ENCODE measurements at places on chromosomes 6 and 20. TPM values are rescaled to one million over a fixed set of nuclear protein-coding genes. Genes with fewer than 3 reads are reported as not detected.
A peak's percentile ranks its signal among the peaks of the same experiment; 100 is the strongest.

Gene ZSCAN23
- 2.0 TPM for total RNA-seq

Gene FAM209B
- not detected for total RNA-seq

Gene RIMS1
- total RNA-seq, result 2.1 TPM

DNA sequence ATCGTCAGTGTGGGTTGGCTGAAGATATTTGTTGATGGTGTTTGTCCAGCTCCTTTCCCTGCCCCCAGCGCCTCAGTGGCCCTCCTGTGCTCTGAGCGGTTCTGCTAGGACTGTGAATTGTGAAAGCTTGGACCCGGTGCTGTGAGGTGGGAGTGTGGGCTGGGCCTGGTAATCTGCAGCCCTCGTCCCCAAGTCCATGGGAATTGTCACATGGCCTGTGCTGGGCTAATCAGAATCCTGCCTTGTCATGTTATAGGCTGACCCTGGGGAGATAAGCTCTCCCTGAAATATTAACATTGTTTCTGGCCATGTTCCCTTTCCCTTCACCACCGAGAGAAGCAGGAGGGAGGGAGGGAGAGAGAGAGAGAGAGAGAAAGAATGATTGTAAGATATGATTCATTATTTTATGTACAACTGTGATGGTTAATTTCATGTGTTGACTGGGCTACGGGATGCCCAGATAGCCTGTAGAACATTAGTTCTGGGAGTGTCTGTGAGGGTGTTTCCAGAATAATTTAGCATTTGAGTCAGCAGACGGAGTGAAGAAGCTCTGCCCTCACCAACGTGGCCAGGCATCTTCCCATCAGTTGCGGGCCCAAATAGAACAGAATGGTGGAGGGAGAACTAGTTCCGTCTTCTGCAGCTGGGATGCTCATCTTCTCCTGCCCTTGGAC lies 62.4 kb downstream of the TFAP2C start:
- no peak for DNase-seq

- no peak for DNase-seq
Measured at GRCh38 chr6:85679445-85680123, 36.9 kb upstream of the SYNCRIP start.

DNA sequence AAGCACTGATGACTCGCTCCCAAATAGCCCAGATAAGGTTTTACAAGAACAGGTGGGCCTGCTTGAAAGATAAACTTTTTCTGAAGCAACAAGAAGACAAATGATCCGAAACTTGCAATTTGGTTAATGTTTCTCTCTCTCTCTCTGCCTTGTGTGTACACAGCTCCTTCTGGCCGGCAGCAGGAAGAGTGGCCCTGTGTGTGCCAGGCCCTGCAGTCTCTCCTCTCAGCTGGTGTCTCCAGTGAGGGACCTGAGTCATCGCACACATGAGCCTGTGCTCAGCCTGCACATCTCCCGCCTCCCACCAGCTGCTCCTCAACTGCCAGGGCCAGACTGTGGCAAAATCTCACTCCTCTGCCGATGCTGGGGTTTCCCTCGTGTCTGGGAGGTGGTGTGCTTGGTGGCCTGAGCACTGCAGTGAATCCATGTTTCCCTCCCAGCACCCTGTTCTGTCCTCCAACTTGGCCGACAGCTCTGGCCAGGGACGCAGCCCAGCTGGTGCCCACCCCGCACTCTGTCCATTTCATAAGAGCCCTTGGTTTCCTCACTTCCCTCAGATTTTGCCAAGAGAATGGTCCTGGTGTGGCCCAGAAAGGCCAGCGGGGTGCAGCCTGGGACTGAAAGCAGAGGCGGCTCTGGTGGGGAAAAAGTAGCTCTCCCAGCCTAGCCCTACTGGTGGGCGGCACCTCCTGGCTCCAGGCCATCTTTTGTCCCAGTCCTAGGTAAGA lies 49.4 kb downstream of the ERMARD start:
- peak; percentile 58 for DNase-seq

GRCh38 chr6:20463396-20463795 lies 61.7 kb downstream of the E2F3 start:
- DNase-seq, result no peak

GRCh38 chr6:93571346-93571745 lies 152.0 kb upstream of the EPHA7 start:
- no peak for DNase-seq

DNA sequence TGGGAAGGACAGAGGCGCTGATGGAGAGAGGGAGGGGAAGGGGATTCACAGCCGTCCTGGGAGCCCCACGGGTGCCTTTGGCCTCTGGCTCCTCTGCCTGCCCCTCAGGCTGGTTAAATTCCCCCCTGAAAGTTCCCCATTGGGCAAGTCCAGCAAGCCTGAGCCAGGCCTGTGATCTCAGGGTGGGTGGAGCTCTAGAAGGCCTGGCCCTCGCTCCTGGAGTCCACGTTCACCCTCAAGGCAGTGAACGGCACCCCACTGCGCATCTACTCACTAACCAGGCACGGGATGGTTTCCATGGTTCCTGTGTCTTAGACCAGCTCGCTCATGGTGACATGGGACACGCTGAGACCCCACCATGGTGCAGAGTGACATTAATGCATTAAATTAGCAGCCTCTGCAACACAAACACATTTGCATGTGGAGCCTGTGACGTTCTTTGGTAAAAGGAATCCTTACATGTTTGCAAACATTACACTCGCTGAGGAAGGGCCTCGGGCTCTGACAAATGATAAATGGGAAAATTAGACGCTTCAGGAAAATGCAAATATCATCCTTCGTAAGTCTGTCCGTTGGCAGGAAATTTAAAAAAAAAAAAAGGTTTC lies 452.7 kb downstream of the PREX1 start:
- DNase-seq, result no peak

GRCh38 chr6:83510791-83511190 lies 1.5 kb upstream of the PRSS35 start:
- DNase-seq, result no peak

DNA sequence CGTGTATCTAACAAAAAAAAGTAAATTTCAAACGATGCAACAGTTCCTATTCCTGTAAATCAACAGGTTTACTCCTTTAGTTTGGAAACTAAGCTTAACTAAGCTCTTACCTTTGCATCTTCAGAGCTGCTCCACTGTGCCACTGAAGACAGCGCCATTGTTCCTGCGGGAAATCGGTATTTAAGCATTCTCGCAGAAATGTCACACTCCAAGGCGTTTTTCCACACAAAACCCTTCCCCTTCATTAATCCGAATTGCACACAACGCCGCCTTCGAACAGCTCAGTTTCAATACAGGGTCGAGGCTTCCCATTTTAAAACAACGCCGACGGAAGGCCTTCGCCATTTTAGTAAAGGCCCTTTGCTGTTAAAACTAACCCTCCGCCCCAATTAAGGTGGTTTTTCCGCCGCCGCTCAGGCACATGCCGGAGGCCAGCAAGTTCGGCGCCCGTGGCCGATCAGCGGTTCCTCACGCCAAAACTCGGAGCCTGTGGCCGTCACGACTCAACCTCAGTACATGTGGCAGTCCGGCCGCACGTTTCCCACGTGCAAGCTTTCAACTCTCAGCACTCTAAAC lies 35.4 kb upstream of the SYNCRIP start:
- no peak for DNase-seq

- DNase-seq, result no peak
Measured at GRCh38 chr6:15621203-15622044, 41.4 kb downstream of the DTNBP1 start.

- DNase-seq, result no peak
Measured at GRCh38 chr6:147930745-147931144, 411.9 kb upstream of the SASH1 start.

DNA sequence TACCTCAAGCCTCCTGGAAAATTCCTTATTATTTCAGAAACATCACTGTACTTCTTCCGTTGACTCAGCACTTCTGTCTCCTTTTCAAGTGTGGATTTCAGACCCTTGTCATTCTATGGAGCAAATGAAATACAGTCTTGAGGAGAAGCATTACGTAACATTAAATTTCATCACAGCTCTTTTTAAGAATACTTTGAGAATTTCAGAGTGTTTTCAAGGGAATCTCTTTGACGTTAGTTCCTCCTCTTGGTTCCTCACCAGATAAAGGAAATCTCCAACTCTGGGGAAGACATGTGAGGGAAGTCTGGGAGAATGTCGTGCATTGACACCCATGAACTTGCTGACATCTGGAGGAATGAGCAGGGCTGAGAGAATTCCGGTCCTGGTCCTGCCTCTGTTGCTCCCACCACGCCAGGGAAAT lies 32.3 kb downstream of the UST start:
- no peak for DNase-seq

GRCh38 chr6:157728183-157728881 lies 94.7 kb upstream of the SNX9 start:
- no peak for DNase-seq

- peak; percentile 9 for DNase-seq
Measured at GRCh38 chr6:166078294-166078693, 89.4 kb downstream of the TBXT start.

- DNase-seq, result no peak
Measured at GRCh38 chr6:5050009-5050408, 35.1 kb upstream of the PPP1R3G start.

- no peak for DNase-seq
Measured at GRCh38 chr20:19945732-19946670, 71.2 kb upstream of the NAA20 start.
